ENCODE measurements at places on chromosomes 5 and 9.
A peak's percentile ranks its signal among the peaks of the same experiment; 100 is the strongest.

GRCh38 chr5:151239237-151239861 is 13.6 kb upstream of the GM2A start:
- peak; percentile 76 for DNase-seq

DNA sequence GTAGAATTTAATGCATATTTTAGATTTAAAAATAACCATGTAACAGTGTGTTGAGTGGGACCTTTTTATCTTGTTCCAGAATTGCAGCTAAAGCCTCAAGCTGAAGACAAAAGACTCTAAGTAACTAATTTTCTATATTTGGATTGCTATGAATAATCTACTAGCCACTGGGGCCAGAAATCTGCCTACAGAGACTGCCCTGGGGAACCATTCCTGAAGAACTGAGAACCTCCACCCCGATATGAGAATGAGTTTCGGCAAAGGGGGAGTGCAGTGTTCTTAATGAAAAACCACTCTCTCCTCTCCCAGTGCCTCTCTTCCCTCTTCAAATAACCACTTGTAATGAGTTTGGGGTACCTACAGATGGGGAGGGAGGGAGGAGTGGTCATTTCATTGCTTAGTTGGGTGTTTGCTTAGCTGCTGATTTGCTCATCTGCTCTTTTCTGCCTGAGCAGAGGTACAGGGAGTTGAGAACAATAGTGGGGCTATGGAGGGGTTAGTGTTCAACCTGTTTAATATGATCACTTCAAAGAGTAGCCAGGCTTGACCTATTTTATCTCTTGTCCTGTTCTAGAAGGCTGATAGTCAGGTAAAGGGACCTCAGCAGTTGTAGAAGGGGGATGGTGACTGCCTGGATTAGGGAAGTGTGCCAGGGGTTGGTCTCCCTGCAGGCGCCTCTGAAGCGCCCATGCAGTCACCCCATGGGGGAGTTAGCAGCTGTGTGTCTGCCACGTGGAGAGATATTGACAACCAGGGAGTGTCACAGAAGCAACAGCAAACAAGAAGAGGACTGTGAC is 47.7 kb downstream of the ATG10 start:
- no peak for DNase-seq

- no peak for DNase-seq
Observed at GRCh38 chr5:1013948-1014301, 5.3 kb downstream of the NKD2 start.

DNA sequence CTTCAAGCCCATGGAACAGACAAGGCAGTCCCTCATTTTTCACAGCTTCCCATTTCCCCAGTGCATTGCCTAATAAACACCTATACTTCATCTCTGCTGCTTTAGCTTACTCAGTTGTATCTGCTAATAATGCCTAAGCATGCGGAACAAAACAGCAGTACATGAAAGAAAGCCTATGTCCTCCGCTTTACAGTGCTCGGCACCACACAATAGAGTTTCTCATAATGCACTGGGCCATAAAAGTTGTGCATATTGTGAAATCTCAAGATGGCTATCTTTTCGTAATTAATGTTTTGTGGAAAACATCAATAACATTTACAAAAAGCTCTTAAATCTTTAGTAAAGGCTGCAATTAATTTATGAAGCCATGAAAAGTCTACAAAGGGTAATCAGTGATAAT is 69.3 kb downstream of the DENND1A start:
- DNase-seq, result no peak

Measured in femur (tissue), 1 donor.